ENCODE measurements at places on chromosomes 7 and 10.

DNA sequence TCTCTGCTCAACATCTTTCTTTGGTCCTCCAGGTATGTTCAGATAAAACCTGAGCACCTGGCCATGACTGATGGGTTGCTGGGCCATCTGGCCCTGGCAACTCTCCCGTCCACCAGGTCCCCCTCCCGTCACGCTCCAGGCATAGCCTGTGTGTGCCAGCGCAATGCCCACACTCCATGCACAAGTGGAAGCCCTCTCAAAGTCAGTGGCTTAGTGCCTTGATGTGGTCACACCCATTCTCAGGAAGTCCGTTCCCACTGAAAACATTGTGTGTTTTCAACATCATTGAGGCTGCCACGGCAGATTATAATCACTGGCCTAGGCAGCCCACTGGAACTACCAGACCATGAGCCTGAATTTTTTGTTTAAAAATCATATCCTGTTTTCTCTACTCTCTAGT is 170.6 kb upstream of the LANCL2 start:
- no peak for DNase-seq

DNA sequence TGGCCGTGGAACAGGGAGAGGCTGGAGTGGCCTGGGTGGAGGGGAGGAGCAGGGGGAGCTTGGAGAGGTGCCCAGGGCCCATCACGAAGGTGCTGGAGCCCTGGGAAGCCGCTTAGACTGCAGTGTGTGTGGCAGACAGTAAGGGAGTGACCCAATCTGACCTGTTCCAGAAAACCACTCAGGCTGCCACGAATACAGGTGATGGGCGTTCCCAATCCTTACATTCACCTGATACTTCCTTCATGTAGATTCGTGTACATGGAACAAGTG is 161.7 kb downstream of the SVIL start:
- no peak for DNase-seq

GRCh38 chr7:105177026-105177425 is 163.0 kb downstream of the KMT2E start:
- no peak for DNase-seq

GRCh38 chr7:151754142-151754590 is 122.7 kb downstream of the PRKAG2 start:
- peak; percentile 34 for DNase-seq

DNA sequence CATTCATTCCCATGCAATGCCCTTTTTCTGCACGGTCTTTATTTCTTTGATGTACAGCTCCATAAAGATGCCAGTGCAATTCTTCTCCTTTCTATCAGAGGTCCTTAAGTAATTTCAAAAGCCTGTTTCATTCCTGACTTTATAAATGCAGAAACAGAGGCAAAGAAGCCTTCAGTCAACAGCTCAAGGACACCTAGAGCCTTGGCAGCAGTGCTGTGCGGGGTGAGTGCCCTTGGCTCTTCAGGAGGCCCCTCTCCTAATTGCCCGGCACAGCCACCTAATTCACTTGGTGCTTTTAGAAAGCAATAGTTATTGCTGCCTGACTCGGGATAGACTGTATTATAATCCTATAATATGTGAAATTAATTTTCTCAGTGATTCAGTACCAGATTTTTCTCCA is 169.6 kb upstream of the KLF6 start:
- no peak for DNase-seq

- no peak for DNase-seq
These were observed 125.9 kb downstream of the C10orf90 start for GRCh38 chr10:126544565-126544964.

DNA sequence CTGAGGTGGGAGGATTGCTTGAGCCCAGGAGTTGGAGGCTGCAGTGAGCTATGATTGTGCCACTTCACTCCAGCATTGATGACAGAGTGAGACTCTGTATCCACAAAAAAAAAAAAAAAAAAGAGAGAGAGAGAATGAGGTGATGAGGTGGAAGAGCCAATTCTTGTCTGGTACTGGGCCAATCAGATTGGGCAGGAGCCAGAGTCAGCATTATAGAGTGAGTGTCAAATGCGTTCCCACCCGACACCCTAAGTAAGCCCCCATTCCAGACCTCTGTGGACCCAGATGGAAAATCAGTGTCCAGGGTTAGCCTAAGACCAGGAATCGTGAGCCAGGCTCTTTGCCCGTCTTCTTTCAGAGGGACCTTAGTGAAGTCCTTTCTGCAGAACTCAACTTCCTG is 83.9 kb downstream of the WIPF3 start:
- no peak for DNase-seq

GRCh38 chr7:90551036-90551435 is 45.1 kb upstream of the CDK14 start:
- no peak for DNase-seq
